ENCODE measurements at places on chromosomes 3 and 15. TPM values are rescaled to one million over a fixed set of nuclear protein-coding genes. Genes with fewer than 3 reads are reported as not detected.

PLA2G4D gene
- total RNA-seq, result not detected

SERPINI2 gene
- total RNA-seq, result not detected

TTC21A gene
- 0.40 TPM for total RNA-seq

C2CD4A gene
- not detected for total RNA-seq

GRCh38 chr3:1515882-1516281, 423.1 kb downstream of the CNTN6 start:
- no peak for DNase-seq

GRCh38 chr3:143951351-143951971, 20.2 kb upstream of the DIPK2A start:
- DNase-seq, result peak; percentile 20

DNA sequence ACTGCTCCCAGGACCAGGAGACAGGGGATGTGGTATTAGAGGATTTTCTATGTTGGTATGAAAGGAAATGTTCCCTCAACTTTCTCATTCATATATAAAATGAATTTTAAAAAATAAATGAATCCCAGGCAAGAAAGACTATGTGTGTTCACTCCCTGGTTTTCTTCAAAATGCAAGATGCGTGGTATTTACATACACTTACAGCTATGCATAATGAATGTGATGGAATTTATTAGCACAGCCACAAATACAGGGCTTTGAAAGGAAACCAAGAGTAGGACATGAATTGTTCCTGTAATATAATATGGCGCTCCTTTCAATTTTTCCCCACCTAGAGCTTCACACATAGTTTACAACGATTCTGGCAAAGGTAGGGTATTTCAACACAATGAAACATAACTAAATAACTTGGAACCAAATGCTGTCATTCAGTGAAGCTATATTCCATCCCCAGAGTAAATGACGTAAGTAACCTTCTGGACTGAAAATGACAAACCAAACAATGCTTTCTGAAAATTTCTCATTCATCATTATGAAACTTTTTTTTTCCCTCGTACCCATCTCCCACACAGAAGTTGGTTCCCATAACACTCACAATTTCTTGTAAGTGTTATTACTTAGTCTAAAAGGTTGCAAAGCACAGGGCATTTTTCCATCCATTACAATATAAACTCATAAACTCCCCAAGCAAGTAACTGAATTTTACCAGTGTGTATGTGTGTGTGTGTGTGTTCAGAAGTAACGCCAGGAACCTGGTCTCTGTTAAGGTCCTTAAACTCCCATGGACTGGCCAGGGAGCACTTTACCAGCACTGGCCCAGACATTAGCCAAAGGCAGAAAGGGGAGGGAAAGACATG, 41.8 kb downstream of the CBLB start:
- DNase-seq, result no peak

- no peak for DNase-seq
Observed at GRCh38 chr15:83208367-83208661, 691 bp upstream of the HDGFL3 start.

GRCh38 chr3:53030619-53031449, 15.0 kb downstream of the SFMBT1 start:
- DNase-seq, result no peak

DNA sequence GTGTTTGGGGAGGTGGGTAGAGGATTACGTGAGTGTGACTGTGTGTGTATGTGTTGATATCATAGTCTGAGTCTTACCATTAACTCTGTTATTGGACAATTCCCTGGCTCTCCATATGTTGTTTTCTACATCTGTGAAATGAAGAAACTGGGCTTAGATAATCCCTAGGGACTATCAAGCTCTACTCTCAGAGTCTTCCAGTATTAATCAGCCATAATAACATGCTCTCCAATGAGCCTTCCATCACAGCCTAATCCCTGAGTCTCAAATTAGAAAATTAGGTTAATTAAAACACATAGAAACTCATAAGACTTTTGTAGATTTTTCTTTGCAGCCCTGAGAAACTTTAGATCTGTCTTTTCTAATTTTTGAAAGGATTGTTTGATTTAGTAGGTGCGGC, 404.2 kb upstream of the RARB start:
- no peak for DNase-seq

GRCh38 chr15:50463423-50464358, 39.5 kb downstream of the USP8 start:
- DNase-seq, result no peak

- DNase-seq, result no peak
Observed at GRCh38 chr15:73291441-73291840, 77.3 kb downstream of the HCN4 start.

GRCh38 chr3:65096110-65096745, 408.4 kb upstream of the ADAMTS9 start:
- DNase-seq, result no peak

DNA sequence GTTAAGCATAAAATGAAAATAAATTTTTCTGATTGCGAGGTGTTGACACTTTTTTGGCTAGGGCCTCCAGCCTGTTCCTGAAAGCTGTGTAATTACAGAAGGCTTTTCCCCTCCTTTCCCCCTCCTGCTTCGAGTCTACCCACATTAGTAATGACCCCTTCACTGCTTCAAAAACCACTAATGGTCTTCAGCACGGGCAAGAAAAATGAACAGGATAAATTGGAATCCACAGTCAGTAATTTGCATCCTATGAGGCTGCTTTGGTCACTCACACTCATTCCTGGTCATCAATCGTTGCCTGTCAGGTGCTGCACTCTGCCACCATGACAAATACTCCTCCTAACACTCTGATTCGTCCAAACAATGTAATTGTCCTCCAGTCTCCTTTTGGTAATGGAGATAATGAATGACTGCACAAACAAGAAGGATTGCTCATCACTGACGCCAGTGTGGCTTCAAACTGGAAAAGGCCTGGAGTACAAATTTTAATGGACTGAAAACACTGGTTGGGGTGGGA, 148.6 kb downstream of the MEIS2 start:
- DNase-seq, result no peak
